ENCODE measurements at places on chromosomes 3 and 15. TPM values are rescaled to one million over a fixed set of nuclear protein-coding genes. Genes with fewer than 3 reads are reported as not detected.

APOD gene
- 0.15 TPM for total RNA-seq

IGSF10 gene
- 0.15 TPM for total RNA-seq

- DNase-seq = no peak
Measured at GRCh38 chr3:37071921-37072320, 78.6 kb downstream of the MLH1 start.

DNA sequence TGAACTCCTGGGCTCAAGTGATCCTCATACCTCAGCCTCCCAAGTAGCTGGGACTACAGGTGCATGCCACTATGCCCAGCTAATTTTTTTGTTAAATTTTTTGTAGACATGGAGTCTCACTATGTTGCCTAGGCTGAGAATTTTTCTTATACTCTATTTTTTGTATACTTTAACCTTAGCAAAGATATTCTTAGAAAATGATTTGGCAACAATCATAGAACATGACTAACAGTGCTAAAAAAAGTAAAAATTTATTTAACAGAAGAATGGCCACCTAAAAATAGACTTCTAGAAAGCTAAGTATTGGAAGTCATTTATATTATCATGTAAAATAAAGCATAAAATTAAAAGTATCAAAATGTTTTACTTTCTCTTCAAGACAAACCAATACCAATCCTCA, 322.3 kb downstream of the PLCL2 start:
- no peak for DNase-seq

GRCh38 chr3:63386568-63386967, 108.5 kb downstream of the SYNPR start:
- DNase-seq = no peak

C3orf62 gene
- 0.84 TPM for total RNA-seq

- no peak for DNase-seq
Measured at GRCh38 chr3:105423397-105423796, 56.7 kb downstream of the ALCAM start.

MYRIP gene
- total RNA-seq = 2.7 TPM

DNA sequence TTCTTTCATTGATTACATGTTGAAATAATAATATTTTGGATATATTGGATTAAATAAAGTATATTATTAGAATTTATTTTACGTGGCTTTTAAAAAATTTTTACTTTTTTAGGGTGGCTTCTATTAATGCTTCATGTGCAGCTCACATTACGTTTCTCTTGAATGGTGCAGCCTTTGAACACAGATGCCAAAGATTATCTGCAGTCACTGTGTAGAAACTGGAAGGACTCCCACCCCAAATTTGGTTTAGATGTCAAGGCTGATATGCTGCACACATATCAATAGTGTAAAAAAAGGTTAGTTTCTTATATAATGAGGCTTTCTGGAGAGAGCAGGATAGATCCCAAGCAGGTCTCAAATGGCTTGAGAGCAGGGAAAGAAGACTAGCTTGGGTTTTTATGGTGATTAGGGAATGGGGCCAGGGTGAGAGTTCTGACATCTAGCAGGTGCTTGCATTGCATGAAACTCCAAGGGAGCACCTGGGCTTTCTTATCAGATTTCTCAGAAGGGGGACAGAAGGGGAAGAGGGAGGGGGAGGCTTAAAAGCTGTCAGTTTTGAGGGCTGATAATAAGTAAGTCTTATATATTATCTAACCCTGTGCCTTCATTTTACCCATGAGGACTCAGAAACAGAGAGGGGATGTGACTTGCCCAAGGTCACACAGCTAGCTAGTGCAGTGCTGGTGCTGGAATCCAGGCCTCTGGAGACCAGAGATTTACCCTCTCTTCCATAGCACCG, 89.6 kb downstream of the CHST2 start:
- DNase-seq = no peak

GRCh38 chr3:177124882-177125281, 72.4 kb downstream of the TBL1XR1 start:
- DNase-seq = no peak

DNA sequence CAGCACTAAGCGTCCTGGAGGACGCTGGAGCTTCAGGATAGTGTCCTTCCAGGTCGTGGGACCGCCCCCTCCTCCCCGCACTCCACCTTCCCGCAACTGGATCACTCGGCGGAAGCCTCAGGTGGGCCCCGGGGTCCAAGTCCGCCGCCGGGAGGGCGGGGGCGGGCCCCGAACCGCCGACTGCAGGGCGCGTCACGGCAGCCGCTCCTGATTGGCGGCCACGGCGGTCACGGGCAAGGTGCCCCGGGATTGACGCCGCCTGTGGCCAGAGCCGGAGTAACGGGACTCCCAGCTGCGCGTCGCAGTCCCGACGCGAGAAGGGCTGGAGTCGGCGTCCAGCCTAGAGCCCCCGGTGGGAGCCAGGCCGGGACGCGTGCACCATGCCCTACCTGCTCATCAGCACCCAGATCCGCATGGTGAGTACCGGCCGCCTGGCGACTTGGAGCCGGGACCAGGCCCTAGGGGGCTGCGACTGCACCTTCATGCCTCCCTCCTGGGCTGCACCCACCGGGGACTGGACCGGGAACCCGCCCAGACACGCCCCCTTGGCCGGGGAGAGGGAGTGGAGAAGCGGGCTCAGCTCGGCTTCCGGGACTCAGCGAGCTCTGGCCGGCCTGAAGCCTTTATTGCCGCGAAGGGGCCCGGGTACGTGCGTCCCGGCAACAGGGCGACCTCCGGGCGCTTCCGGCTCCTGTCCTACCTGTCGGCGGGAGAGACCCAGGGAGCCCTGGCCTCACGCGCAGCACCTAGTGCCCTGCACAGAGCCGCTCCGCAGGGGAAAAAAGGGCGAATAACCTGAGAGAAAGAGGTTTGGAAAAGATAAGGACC, at the start of gene GCHFR:
Gene GCHFR (plus strand): TSS at position 268 of the 828 bp plus-strand sequence. CDS start 113 bp downstream, at position 381.
- DNase-seq = peak; percentile 46

GRCh38 chr15:30991255-30992235, at the start of gene MTMR10:
TSS of gene MTMR10 (minus strand) at chr15:30991628. CDS start at chr15:30991506, 122 bp downstream.
- DNase-seq = peak; percentile 66

DNA sequence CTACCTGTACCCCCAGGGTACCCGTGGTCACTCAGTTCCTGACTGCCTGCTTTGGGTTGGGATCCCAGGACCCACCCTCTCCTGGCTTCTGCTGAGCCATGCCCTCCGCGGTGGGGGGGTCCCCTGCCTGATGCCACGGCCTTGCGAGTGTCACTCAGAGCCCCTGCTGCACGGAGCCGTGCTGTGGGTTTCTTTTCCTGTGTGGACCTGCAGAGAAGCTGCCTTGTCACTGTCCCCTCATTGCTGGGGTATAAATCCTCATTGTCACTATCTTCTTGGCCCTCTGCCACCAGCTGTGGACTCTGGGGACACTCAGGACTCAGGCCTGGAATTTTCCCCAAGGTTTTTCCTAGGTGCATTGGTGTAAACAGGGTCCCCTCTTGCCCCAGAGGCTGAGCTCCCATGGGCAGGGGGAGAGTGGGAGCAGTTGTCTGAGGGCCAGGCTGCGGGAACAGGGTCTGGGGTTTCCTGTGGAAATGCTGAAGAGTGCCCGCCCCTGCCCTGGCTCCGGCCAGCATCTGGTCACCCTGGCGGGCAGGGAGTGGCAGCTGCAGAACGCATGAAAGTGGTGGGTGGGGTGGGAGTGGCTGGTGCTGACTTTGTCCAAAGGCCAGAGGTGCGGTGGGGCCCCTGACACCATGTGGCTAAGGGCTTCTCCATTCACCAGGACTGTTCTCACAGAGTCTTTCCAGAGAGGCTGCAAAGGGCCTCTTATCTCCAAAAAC, 191.7 kb downstream of the GOLGA6L6 start:
- no peak for DNase-seq

DNA sequence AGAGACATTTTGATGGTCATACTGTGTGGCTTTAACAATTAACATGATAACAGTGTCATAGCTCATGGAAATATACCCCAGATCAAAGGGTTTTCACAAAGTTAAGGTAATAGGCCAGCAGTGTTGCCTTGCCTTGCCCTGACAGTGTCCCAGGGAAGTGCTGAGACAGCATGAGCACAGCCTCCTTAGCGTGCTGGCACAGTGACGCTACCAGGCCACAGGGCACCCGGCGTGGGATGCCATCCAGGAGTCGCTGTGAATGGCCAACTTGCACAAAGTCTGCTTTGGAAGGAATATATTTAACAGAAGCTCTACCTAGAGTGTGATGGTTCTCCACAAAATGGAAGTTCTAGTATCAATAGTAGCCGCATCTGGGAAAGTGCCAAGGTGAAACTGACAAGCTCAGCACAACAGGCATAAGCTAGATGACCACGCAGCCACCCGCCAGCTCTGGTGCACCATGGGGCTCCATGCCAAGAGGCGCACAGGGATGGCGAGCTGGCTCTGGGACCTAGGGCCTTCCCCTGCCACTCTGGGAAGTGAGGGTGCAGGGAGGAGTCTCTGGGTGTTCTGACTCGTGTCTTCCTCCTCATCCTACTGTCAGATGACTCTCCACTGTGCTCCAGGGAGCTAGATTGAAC, 86.2 kb downstream of the GABRB3 start:
- no peak for DNase-seq

- no peak for DNase-seq
Measured at GRCh38 chr3:151431940-151432339, 28.9 kb downstream of the IGSF10 start.

- no peak for DNase-seq
Measured at GRCh38 chr15:96838081-96838480, 507.6 kb downstream of the NR2F2 start.

HES1 gene
- 17.7 TPM for total RNA-seq

DNA sequence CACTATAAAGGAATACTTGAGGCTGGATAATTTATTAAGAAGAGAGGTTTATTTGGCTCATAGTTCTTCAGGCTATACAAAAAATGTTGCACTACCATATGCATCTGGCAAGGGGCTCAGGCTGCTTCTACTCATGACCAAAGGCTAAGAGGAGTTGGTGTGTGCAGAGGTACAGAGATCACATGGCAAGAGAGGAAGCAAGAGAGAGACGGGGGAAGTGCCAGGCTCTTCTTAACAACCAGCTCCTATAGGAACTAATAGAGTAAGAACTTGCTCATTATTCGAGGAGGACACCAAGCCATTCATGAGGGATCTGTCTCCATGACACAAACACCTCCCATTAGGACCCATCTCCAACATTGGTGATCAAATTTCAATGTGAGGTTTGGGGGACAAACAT, 6.0 kb upstream of the FNDC3B start:
- DNase-seq = no peak

RBP2 gene
- not detected for total RNA-seq

DNA sequence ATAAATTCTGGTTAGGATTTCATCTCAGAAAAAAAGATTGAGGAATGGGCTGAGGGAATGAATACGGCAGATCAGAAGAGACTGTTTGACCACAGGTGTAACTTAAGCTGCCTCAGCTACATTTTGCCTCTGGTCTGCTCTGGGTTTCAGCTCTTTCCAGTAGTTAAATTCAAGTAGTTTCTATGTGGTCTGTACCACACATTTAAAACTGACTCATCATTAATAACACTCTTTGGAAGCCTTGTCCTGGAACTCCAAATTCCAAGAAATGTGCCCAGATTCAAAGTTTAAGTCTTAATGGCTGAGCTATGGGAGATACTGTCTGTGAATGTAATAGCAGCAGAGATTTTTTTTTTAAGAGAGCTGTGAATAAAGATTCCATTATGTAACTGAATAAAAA, 133.1 kb upstream of the IGSF10 start:
- DNase-seq = no peak

- no peak for DNase-seq
Measured at GRCh38 chr3:106117490-106117858, 248.7 kb upstream of the CBLB start.

DNA sequence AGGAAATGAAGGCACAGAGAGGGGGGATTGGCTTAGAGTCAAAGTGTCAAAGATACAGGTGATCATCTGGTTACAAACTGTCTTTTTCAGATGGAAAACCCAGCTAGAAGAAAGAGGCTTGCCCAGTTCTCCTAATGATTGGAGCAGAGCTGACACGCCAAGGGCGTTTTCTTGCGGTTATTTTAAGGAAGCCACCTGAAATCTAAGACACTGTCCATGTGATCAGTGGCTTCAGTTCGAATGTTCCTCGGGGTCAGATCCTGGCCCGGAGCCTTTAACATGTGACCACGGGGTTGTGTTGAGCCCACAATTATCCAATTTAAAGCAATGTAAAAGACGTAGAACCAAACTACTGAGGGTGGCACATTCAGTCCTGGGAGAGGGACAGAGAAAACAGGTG, 19.5 kb downstream of the FAM43A start:
- no peak for DNase-seq

SCG5 gene
- total RNA-seq = not detected

SMAD3 gene
- total RNA-seq = 12.3 TPM

DNA sequence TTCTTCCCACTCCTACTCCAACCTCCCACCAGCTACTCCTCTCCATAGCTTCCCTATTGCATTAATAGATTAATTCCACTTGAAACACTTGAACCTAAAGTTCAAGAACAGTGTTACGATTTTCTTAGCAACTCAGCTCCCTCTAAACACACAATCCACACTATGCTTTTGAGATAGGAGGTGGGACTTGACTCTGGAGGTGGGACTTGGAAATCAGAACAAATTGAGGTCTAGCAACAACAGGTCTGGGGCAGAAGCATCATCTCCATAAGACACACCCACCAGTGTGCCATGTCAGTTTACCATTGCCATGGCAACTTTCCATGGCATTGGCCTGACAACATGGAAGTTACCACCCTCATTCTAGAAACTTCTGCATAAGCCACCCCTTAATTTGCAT, 336.5 kb upstream of the ALCAM start:
- no peak for DNase-seq

CRYGS gene
- total RNA-seq = 0.46 TPM

CORO2B gene
- not detected for total RNA-seq

GRCh38 chr3:62187022-62187431, 186.3 kb downstream of the FEZF2 start:
- no peak for DNase-seq

DNA sequence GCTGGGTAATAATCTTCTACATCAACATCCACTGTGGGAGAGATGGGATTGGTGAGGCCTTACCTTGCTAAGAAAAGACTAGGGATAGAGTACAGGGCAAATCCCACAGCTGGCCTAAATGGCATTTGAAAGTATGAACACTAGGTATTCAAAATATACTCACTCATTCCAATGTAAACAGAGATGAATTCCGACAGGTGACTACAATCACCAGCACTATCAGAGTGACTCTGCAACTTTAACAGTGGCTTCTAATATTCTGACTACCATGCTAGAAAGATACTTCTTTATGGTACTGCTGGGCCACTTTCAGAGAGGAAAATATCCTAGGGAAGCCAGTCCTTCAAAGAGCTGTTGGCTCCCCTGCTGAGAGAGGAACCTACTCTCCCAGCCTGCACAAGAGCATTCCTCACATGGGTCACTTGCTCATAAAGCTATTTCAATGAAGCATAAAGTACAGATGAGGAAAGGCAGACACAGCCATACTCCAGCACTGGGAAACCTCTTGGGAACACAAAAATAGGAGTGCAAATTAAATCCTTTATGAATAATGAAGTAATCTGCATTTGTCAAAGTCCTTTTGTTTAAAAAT, 21.5 kb upstream of the MAN2C1 start:
- peak; percentile 8 for DNase-seq

- no peak for DNase-seq
Measured at GRCh38 chr3:195885036-195885891, 23.1 kb downstream of the TNK2 start.

GRCh38 chr3:59540241-59540640, 490.4 kb upstream of the CFAP20DC start:
- no peak for DNase-seq

GRCh38 chr3:77328690-77329089, 288.8 kb downstream of the ROBO2 start:
- no peak for DNase-seq

GRCh38 chr3:158103081-158103886, 2.9 kb downstream of the SHOX2 start:
- no peak for DNase-seq

CHCHD4 gene
- total RNA-seq = 28.3 TPM
